Activated CD8-positive, alpha-beta memory T cell treated with anti-CD3 and anti-CD28 coated beads for 1 hour (primary cell): ENCODE measurements at places on chromosomes 4 and X.

- no peak for DNase-seq
Measured at GRCh38 chr4:36308150-36308549, 26.7 kb downstream of the DTHD1 start.

GRCh38 chr4:115537387-115537786 is 424.0 kb upstream of the NDST4 start:
- DNase-seq = no peak

GRCh38 chr4:133921280-133922195 is 280.1 kb downstream of the PABPC4L start:
- no peak for DNase-seq

DNA sequence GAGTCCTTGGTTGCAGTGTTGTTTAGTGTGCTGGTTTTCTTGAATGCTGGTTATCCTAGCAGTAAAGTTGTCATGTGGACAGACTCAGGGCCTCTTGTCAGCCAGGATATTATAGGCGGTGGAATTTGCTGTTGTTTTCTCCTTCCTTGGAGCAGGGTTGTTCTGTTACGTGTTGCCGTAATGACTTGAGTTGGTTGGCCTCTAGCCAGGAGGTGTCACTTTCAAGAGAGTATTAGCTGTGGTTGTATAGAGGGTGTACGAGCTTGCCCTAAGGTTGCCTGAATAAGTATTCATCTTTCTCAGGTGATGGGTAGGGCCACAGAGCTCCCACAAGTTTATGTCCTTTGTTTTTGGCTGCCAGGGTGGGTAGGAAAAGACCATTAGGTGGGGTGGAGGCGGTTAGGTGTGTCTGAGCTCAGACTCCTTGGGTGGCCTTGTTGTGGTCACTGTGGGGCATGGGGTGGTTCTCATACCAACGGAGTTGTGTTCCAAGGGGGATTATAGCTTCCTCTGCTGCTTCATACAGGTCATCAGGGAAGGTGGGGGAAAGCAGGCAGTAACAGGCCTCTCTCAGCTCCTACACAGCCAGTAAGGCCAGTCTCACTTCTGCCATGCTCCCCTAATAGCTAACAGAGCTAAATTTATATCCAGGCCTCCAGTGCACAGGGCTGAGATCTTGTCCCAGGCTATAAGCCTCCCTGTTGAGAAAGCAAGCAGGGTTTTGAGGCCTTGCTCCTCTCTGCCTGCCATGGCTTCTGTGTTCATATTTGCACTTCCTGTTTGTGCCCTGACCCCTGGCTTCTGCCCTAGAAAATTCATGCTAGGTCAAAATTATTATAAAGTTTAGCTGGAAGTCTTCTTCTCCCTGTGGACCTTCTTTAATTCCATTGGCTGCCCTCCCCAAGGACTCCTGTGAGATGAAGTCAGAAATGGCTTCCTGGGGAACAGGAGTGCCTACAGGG is 594.7 kb downstream of the RAPGEF2 start:
- DNase-seq = no peak

DNA sequence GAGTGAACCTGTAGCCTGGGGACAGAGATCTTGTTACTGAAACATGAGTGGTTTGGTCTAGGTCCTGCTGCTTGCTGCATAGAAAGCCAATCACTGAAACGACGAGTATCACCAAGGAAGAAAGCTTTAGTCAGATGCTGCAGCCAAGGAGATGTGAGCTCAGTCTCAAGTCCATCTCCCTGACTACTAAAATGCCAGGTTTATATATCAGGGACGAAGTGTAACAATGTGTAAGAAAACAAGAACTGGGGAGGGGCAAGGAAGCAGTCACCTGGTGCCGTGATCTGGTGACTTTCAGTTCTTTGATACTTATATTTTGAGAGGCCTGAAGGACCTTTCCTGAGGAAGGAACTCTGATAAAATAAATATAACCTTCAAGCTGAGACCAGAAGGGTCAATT is 19.6 kb upstream of the ABRAXAS1 start:
- no peak for DNase-seq

DNA sequence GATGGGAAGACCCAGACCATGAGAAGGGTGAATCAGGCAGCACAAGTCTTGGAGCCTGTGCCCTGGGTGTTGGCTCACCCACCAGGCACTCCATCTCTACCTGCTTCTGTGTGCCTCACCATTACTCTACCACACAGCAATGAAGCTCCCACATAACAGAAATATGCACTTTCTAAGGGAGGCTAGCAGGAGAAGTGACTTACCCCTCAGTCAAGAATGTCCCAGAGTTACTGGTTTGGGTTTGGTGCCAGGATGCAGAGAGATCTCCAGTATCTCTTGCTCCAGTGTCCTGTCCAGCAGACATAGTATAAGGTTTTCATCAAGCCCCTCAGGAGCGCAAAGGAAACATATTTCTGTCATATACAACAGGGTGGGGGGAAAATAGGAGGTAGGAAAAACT is 11.3 kb upstream of the RAB40A start:
- DNase-seq = no peak

DNA sequence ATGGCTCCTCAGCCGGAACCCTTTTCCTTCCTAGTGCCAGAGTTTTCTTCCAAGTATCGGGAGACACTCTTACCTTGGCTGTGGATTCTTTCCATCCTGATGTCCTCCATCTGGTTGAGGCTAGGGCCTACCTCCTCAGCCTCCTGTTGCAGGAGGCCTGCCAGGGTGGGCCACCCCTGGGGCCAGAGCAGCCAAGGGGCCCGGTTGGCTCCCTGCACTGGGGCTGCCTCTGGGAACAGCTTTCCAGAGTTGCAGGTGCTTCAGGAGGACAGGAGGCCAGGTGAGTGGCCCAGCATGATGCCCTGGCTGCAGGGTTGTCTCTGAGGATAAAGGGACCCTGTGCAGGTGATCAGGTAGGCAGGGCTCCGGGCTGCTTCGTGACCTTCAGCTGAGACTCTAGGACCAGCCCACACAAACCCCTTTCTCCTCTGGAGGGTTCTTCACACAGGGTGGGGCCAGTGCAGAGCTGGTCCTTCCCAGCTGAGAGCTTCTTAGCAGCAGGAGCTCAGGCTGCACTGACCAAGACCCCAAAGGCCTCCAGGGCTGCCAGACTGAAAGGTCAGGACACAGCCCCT is 5.3 kb upstream of the GPR78 start:
- DNase-seq = no peak

- DNase-seq = no peak
Measured at GRCh38 chr4:113469023-113469390, 292.5 kb downstream of the CAMK2D start.

DNA sequence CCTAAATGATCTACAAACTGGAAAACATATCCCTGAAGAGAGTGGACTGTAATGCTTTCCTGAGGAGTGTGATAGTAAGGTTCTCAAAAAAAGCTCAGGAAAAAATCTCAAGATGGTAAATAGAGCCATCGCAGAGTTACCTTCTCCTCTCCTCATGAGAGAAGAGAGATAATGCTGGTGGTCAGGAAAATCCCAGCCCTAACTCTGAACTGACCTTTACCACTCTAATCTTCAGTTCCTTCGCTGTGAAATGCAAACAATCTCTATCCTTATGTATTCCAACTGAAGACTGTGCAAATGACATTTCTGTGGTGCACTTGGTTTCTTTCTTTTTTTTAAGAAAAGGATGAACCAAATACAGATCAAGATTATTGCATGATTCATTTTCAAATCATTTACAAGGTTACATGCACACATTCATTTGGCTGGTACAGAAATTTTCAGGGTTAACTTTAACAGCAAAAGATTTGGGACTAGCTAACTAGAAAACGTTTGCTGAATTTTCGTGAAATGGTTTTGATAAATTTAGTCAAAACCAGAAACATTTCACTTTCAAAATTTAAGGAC is 8.3 kb downstream of the PPM1K start:
- DNase-seq = no peak

- DNase-seq = peak; percentile 33
Measured at GRCh38 chr4:10456595-10457254, 501 bp downstream of the ZNF518B start.

GRCh38 chr4:127775843-127776242 is 6.3 kb upstream of the HSPA4L start:
- DNase-seq = no peak

GRCh38 chr4:88014386-88014905 is 7.0 kb downstream of the PKD2 start:
- no peak for DNase-seq

DNA sequence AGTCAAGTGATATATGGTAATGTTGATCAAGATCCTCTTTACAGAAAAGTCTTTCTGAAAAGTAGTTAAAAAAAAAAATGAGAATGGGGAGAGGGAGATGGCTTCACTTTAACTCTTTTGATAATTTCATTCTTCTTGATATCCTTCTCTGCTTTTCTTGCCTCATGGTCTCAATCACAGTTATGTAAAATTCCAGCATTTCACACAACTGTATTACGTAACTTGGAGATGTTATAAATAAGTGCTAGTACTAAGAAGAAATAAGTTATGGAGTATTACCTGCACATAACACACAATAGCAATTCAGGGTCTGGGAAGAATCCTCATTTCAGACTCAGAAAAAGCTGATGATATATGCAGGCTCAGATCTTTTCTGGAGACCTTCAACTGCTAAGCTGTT is 22.0 kb downstream of the RUFY3 start:
- no peak for DNase-seq

- DNase-seq = no peak
Measured at GRCh38 chrX:47992095-47992380, 11.8 kb downstream of the ZNF182 start.

GRCh38 chr4:175444512-175444911 is 367.6 kb downstream of the GPM6A start:
- DNase-seq = no peak

DNA sequence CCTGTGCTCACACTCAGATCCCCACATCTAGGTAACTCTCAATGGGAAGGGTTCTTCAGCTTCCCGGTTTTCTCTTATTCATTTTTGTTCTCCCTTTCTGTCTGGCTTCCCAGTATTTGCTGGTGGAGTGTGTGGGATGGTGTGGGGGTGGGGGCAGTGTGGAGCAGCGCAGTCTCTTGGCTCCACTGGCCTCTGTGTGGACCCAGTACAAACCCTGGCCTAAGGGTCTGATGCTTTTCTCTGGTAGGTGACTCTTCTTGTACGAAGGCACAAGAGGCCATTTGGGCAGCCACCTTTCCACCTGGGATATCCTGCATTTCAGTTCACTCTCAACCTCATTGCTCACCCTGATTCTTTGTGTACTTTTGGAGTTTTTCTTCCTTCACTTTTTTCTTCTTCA is 71.3 kb downstream of the NBDY start:
- no peak for DNase-seq

- DNase-seq = no peak
Measured at GRCh38 chr4:114302472-114302871, 296.1 kb upstream of the UGT8 start.

DNA sequence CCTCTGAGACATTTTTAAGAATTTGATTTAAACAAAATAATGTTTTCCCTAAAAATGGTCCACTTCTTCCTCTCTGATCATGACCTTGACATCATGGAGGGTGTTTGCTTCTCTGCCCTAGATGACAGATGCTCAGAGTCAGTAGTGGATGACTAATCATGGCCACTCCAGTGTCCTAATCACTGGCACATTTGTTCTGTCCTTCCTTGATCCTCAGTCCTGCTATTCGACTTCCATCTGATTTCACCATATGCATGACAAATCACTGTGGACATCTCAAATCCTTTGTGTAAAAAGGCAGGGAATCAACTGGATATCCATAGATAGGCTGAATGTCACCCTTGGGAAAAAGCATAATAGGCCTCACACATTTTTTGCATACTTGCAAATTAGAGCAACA is 9.0 kb downstream of the CRMP1 start:
- no peak for DNase-seq

DNA sequence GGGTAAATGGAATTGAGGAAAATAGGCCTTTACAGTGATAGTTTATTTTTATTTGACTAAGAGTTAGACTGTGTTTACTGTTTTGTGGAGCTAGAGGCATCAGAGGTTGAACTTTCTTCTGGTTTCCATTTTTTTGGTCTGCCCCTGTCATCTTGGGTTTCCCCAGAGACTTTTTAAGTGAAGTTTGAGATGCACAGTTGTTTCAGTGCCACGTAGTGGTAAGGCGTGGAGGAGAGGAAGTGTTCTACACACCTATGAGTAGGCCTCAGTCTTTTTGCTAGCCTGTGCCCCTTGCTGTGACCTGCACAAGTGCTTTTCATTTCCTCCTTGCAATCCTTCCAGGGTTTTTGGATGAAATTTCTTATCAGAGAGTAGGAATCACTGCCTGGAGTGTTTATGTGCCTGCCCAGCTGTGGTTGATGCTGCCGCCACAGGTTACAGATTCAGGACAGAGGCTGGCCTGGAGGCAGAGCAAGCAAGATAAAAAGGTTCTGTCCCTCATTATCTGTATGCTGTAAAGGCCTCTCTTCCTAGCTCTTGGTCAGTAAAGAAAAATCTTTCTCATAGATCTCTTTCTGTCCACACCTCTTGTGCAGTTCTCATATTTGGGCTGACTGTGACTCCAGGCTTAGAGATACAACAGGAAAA is 12.5 kb upstream of the HSFX4 start:
- no peak for DNase-seq

DNA sequence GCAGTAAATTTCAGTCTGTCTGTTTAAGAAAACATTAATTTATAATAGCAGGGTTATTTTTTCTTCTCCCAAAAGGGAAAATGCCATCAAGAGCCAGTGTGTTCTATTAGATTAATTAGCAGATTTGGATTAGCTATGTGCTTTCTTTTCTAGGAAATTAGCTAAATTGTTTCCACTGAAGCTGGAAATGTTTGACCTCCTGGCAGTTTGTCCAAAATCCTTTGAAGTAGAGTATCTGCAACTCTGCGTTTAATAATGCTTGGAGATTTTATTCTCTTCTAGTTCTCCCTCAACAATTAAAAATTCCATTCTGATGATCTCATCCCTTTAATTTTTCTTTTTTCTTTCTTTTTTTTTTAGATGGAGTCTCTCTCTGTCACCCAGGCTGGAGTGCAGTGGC is 27.1 kb upstream of the HOPX start:
- DNase-seq = no peak

- DNase-seq = no peak
Measured at GRCh38 chr4:162061214-162061613, 102.6 kb downstream of the FSTL5 start.

DNA sequence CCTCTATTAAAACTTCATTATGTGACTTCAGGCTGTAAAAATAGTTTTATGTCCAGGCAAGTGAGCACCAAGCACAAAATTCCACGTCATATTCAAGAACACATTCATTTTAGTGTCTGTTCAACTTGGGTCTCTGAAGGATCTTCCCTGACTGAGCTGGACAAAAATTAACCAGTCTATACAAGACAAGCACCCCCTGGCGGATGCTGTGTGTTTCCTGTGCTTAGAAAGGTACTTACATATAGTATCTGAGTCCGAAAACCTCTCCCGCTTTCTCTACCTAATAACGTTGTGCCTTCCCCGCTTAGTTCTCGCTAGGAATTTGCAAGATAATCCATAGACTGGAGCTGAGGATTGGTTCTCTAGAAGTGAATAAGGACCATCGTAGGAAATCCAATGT is 2214.5 kb upstream of the TENM3 start:
- no peak for DNase-seq
